Colonic mucosa (tissue), 4 donors: ENCODE measurements at places on chromosomes 2 and 18. TPM values are rescaled to one million over a fixed set of nuclear protein-coding genes. Genes with fewer than 3 reads are reported as not detected.

The LRP2 gene
- total RNA-seq, result not detected

The CPO gene
- not detected for total RNA-seq

The CCDC150 gene
- total RNA-seq, result 3.8 TPM

The NEU4 gene
- 84.5 TPM for total RNA-seq

The CHRNG gene
- total RNA-seq, result not detected

The DCDC2C gene
- total RNA-seq, result not detected

The SKOR2 gene
- not detected for total RNA-seq

The ALPP gene
- total RNA-seq, result 0.37 TPM

The SLC66A2 gene
- total RNA-seq, result 74.9 TPM

The EPHA4 gene
- 17.1 TPM for total RNA-seq

The DIPK1C gene
- 0.24 TPM for total RNA-seq

GRCh38 chr2:105181282-105181681 lies 60.3 kb upstream of the GPR45 start:
- H3K27me3 ChIP-seq, result no peaks in the 10 kb centered on the region
- no peaks in the 10 kb centered on the region for H3K36me3 ChIP-seq
- peak; percentile 25 for DNase-seq
- H3K4me1 ChIP-seq, result peaks cover 11% of the 10 kb centered on the region
- H3K27ac ChIP-seq, result peak overlapping the region; percentile 69

- H3K4me3 ChIP-seq, result no peak overlapping the region
- H3K36me3 ChIP-seq, result no peaks in the 10 kb centered on the region
- no peaks in the 10 kb centered on the region for H3K27me3 ChIP-seq
- no peak overlapping the region for H3K27ac ChIP-seq
These were observed 286.7 kb downstream of the EXOC6B start for GRCh38 chr2:72539071-72539552.

DNA sequence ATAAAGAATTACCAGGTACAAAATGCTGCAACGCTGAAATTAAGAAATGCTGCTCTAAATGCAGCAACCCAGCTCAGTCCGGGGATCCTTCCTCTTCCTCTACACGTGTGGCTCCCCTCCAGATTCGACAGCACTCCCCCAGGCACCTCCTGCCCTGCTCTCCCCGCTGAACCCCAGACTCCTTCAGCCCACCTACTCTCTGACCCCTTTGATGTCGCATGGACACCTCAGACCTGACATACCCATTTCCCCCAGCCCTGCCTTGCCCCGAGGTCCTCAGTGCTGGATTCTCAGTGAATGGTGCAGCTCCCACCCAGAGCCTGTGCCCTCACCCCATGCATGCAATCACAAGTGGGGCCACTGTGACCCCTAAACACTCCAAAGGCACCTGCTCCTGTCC lies 4.6 kb upstream of the ADRA2B start:
- no peak overlapping the region for H3K4me3 ChIP-seq
- no peaks in the 10 kb centered on the region for H3K36me3 ChIP-seq
- H3K4me1 ChIP-seq, result peaks cover 4% of the 10 kb centered on the region
- no peak for DNase-seq
- peaks cover 4% of the 10 kb centered on the region for H3K27me3 ChIP-seq
- H3K27ac ChIP-seq, result no peak overlapping the region

DNA sequence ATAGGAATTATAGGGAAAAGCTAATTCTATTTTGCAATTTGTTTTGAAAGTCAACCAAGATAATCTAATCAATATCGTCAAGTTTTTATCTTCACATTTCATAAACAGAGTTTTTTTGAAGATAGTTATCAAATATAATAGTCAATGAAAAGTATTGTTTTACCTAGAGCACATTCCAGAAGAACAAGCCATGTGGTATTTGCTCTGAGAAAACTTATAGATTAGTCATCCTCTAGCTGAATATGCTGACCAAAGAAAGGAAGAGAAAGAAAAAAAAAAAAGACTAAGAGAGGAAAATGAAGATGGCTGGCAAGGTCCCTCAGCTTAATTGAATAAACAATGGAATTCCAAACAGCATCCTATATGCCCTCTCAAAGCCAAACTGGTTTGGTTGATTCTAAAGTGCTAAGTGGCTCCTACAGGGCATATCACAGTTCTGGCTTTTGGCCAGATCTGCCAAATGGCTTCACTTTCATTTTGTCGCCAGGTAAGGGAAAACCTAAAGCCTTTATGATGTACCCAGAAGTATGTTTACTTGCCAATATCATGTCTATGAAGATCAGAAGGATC lies 132.6 kb downstream of the VWC2L start:
- H3K4me1 ChIP-seq, result no peaks in the 10 kb centered on the region
- H3K27me3 ChIP-seq, result no peaks in the 10 kb centered on the region
- H3K27ac ChIP-seq, result no peak overlapping the region
- no peak for DNase-seq
- H3K36me3 ChIP-seq, result no peaks in the 10 kb centered on the region

- H3K4me3 ChIP-seq, result no peak overlapping the region
- H3K36me3 ChIP-seq, result no peaks in the 10 kb centered on the region
- no peaks in the 10 kb centered on the region for H3K4me1 ChIP-seq
These were observed 157.7 kb downstream of the COL4A4 start for GRCh38 chr2:227006189-227006897.

DNA sequence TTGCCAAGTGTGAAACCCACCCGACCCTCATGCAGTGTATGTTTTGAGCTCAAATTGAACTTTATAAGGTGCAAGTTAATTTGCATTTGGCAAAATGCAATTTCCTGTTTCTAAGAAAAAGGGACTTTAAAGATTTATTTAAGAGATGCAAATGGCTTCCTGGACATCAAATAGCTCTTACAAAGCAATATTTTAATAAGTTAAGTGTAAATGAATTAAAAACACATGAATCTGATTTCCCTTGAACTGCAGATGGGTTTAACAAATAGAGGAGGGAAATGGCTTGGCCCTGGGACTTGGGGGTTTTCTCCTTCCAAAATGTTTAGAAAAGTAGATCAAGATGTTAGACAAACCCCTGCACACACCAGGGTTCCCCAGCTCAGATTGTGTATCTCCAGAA lies 116.0 kb downstream of the EN1 start:
- no peak overlapping the region for H3K27ac ChIP-seq
- DNase-seq, result no peak
- H3K4me1 ChIP-seq, result no peaks in the 10 kb centered on the region
- no peak overlapping the region for H3K4me3 ChIP-seq

DNA sequence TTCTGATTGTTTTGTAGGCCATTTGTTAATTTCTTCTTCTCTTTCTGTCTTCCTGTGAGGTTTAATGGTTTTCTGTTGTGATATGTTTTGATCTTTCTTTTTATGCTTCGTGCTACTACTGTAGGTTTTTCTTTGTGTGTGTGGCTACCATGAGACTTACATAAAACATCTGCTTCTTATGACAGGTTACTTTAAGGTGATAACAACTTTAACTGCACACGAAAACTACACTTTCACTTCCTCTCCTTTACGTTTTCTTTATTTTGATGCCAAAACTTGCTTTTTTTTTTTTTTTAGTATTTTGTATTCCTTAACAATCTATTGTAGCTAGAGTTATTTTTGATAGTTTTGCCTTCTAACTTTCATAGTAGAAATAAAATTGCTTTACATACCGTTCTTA lies 691.3 kb downstream of the TSN start:
- H3K27ac ChIP-seq, result no peak overlapping the region
- H3K4me3 ChIP-seq, result no peak overlapping the region
- DNase-seq, result no peak
- no peaks in the 10 kb centered on the region for H3K4me1 ChIP-seq
- H3K27me3 ChIP-seq, result no peaks in the 10 kb centered on the region

DNA sequence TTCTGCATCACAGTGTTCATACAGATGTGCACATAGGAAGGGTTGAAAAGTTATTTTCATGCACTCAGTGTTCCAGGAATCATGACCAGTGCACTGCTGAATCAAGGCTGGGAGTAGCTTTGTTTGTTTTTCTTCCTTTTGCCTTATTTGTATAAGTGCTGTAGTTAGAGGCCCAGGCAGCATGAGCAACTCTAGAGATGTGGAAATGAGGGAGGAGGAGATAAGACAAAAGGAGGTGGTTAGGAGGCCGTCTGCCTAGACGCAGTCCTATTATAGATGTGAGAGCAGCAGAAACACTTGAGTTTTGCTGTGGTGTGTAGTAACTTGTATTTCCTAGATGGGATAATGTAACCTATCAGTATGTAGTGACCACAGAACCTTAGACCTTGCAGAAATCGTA lies 264.3 kb upstream of the RASGRP3 start:
- DNase-seq, result no peak
- H3K27me3 ChIP-seq, result no peaks in the 10 kb centered on the region
- H3K4me1 ChIP-seq, result no peaks in the 10 kb centered on the region

DNA sequence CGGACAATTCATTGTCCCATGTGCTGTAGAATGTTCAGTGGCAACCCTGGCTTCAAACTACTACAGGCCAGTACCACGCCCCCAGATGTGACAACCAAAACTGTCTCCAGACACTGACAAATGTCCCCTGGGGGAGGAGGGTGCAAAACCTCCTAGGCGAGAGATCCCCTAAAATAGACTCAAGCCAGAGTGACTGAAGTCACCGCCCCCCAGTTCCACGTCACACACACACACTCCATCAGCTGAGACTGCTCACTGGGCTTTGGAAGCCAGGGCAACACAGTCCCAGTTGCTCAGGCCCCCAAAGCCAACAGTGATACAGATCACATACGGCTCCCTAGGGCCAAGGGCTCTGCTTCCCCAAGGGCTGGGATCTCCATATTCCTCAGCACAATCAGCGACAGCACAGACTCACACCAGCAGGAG lies 19.1 kb downstream of the HDAC4 start:
- no peaks in the 10 kb centered on the region for H3K36me3 ChIP-seq
- H3K4me3 ChIP-seq, result no peak overlapping the region
- DNase-seq, result no peak
- H3K4me1 ChIP-seq, result no peaks in the 10 kb centered on the region
- no peaks in the 10 kb centered on the region for H3K27me3 ChIP-seq

- no peak for DNase-seq
- no peaks in the 10 kb centered on the region for H3K27me3 ChIP-seq
- H3K27ac ChIP-seq, result no peak overlapping the region
These were observed 38.8 kb downstream of the ZNF519 start for GRCh38 chr18:14093307-14093915.

- H3K27me3 ChIP-seq, result no peaks in the 10 kb centered on the region
- no peak overlapping the region for H3K27ac ChIP-seq
- no peaks in the 10 kb centered on the region for H3K4me1 ChIP-seq
- H3K36me3 ChIP-seq, result no peaks in the 10 kb centered on the region
- DNase-seq, result no peak
These were observed 20.8 kb downstream of the SOS1 start for GRCh38 chr2:39099870-39100728.

GRCh38 chr18:74468547-74469061 lies 11.5 kb upstream of the DIPK1C start:
- H3K4me3 ChIP-seq, result no peak overlapping the region
- no peaks in the 10 kb centered on the region for H3K36me3 ChIP-seq
- no peaks in the 10 kb centered on the region for H3K4me1 ChIP-seq
- no peaks in the 10 kb centered on the region for H3K27me3 ChIP-seq

DNA sequence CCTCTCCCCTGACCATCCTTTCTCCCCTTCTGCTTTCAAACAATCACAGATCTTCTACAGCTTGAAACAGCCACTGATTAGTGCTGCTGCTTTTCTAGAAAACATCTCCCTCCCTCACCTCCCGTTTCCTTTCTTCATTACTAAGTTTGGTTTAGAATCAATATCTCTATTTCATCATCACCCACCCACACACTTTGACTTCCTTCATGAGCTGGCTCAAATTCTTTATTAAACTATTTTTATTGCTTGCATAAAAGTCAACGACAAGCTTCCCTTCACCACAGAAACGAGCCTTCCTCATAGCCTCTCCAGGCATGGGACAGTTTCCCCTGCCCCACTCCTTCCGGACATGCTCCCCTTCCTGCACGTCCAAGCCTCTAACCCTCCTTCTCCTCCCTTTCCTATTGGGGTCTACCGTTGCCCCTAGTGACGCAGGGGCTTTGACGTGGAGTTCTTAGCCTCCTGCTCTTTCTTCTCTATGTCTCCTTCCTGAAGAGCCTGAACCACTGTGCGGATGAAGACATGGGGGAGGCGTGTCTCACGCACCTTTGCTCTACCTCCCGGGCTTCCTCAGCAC lies 172.0 kb downstream of the AFF3 start:
- no peaks in the 10 kb centered on the region for H3K36me3 ChIP-seq
- H3K4me1 ChIP-seq, result no peaks in the 10 kb centered on the region
- DNase-seq, result no peak
